GM03348 (cell line): ENCODE measurements at places on chromosomes 16 and 17.

GRCh38 chr16:89452241-89452640, 38.1 kb downstream of the ANKRD11 start:
- no peak for DNase-seq

GRCh38 chr16:86661706-86662105, 83.4 kb downstream of the FOXL1 start:
- no peak for DNase-seq

GRCh38 chr17:81252987-81253329, 13.8 kb downstream of the NDUFAF8 start:
- DNase-seq = no peak

GRCh38 chr16:1426734-1427471, 4.0 kb upstream of the PERCC1 start:
- DNase-seq = no peak

GRCh38 chr17:63911657-63912100, 621 bp upstream of the CSHL1 start:
- DNase-seq = peak; percentile 77

DNA sequence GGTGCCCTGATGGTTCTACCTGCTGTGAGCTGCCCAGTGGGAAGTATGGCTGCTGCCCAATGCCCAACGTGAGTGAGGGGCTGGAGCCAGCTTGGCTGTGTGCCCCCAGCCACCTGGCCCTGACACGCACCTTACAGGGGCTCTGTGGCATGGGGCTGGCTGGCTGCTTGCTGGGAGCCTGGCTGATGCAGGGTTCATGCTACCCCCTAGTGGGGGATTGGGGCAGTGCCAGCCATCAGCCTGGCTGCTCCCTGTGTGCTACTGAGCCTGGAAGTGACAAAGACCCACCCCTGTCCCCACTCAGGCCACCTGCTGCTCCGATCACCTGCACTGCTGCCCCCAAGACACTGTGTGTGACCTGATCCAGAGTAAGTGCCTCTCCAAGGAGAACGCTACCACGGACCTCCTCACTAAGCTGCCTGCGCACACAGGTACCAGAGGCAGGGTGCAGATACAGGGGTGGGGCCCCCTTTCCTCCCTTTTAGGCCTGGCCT, 5.7 kb downstream of the GRN start:
- peak; percentile 82 for DNase-seq

DNA sequence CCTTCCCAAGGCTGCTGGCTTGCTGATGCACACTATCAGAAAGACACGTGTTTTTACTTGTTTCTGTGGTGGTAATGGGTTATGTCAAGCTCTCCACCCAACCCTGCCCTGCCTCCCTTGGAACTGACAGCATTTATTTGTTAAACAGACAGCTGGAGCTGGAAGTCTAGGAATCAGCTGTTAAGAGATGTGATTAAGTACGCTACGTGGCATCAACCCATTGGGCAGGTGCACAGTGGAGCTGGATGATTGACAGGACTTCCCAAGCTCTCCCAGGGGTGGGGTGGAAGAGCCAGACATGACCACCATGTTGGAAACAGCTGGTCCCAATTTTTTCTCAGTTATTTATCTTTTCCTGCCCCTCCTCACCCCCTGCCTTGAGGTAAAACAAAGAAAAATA, 49.4 kb downstream of the ADAMTS18 start:
- DNase-seq = no peak

GRCh38 chr16:52055381-52055780, 491.6 kb downstream of the TOX3 start:
- DNase-seq = no peak

DNA sequence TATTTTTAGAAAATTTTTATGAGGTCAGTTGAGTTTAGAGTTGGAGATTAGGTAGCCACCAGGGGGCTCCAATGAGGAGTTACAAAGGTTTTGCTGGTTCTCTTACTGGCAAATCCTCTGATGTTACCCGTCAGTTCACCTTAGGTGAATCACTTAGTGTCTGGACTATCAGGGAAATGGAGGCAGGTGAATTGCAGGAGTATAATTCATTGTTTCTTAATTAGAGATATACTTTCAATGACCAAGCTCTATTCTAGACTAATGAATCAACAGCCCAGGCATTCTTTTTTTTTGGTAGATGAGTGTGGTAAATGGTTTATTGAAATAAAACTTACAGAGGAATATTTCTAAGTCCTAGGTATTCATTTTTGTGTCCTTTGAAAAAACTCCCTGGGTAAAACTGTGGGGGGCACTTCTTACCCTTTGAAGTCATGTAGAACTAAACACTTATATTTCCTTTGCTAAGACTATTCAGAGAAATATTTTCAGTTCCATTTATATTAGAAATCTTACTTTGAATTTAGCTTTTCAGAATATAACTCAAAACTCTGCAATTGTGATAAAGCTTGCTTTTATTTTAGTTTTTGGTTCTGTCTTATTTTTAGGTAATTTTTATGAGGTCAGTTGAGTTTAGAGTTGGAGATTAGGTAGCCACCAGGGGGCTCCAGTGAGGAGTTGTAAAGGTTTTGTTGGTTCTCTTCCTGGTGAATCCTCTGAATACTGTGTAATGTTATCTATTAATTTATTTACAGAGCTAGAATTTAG, 17.7 kb downstream of the PSMD11 start:
- DNase-seq = peak; percentile 51

- DNase-seq = no peak
These were observed 195.4 kb downstream of the XYLT1 start for GRCh38 chr16:17275076-17276009.

DNA sequence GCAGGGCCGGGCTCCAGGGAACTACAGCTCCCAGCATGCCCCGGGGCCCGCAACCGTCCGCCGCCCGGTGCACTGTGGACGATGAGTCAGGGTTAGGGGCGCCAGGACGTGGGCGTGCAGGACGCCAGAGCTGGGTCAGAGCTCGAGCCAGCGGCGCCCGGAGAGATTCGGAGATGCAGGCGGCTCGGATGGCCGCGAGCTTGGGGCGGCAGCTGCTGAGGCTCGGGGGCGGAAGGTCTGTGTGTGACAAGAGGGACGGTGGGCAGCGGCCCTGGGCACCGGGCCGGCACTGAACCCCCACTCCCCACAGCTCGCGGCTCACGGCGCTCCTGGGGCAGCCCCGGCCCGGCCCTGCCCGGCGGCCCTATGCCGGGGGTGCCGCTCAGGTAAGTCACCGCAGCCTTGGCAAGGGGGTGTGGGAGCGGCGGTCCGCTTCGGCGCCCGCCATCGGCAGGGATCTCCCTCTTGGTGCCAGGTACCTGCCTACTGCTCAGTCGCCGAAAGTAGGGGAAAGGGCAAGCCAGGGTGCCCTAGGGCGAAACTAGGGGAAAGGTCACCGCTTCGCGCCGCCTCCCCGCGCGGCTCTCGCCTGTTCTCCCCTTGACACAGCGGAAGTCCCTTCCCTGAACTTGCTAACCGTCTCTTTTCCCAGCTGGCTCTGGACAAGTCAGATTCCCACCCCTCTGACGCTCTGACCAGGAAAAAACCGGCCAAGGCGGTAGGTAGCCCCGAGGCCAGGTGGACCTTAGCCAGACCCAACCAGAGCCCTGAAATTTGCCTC, at the start of the genes ACADVL and DLG4:
ACADVL (plus strand) TSS at position 127 of the 781 bp plus-strand sequence; CDS start at position 174, 47 bp downstream.
DLG4 (minus strand) TSS at position 25 of the 781 bp plus-strand sequence.
- DNase-seq = peak; percentile 95

- DNase-seq = no peak
These were observed 9.9 kb upstream of the KRT19 start for GRCh38 chr17:41537990-41538389.

DNA sequence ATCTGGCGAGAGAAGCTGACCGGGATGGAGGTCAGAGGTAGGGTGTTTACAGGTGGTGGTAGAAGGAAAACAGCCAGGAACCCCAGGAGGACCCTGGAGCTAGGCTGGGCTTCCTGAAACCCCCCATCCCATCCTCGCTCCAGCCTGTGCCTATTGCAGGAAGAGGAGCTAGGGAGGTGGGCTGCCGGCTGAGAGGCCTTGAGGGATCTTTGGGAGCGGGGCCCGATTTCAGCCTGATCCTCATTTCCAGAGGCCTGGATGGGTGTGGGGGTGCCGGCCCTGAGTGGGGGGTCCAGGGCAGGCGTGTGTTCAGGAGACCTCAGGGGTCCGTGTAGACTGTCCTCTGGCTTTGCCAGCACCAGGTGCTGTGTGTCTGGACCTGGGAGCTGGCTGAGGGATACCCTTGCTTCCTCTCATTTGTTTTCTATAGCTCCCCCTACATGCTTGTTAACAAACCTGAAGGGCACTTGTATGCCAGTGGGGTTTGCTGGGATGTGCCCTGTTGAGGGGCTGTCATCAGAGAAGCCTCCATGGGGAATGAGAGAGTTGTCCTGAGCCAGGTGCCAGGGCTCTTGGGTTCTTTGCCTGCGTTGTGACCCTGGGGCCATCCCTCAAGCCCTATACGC, 18.9 kb upstream of the RAP1GAP2 start:
- no peak for DNase-seq

DNA sequence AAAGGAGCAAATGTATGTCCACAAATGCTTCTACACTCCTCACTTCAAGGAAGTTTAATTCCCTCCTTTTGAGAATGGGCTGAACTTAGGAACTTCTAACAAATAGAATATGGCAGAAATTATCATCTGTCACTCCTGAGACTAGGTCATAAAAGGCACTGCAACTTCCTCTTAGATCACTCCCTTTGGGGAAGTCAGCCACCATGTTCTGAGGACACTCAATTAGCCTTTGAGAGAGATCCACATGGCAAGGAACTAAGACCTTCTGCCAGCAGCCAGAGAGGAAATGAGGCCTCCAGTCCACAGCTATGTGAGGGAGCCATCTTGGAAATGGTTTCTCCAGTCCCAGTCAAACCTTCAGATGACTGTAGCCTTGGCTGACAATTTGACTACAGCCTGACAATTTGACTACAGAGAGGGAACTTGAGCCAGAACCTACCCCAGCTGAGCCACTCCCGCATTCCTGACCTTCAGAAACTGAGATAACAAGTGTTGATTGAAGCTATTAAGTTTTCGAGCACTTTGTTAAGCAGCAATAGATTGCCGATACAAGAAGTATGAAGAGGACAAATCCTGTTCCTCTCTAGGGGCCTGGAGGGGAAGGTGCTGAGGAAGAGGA, 113.4 kb upstream of the SEC14L1 start:
- no peak for DNase-seq

- no peak for DNase-seq
These were observed 13.2 kb downstream of the IGFBP4 start for GRCh38 chr17:40456396-40456951.

DNA sequence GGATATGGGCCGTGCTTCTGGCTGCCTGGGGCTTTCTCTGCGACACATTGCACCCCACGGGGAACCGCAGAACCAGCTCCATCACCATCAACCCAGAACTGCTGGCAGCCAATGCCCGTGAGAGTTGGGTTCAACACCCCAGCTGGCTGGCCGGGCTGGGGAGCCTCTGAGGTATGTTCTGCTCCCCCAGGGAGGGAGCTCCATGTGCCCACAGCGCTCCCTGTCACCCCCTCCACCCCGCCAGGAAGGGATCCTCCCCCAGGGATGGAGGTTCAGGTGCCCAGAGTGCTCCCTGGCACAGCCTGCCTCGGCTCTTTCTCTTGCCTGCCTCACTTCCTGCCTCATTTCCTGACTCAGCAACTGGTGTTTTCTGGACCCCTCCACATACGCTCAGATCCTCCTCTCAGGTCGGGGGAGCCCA, 24.2 kb upstream of the MPRIP start:
- no peak for DNase-seq

GRCh38 chr17:34201767-34202166, 53.3 kb upstream of the CCL2 start:
- no peak for DNase-seq

DNA sequence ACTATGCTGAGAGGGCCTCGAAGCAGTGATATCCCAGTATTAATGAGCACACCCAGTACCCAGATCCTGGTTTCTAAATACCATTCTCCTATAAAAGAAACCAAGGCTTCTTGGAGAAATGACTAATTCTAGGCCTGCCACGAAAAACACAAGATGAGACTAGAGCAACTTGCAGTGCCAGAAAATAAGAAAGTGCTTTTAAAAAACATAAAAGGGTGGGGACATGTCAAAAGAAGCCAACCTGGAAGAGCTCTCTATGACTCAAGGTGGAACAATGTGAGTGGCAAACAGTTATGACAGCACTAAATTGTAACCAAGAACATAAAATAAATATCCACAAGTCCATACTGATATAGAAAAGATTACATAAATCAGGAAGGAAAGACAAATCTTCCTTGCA, 153.2 kb upstream of the KCNJ18 start:
- no peak for DNase-seq

- DNase-seq = no peak
These were observed 15.0 kb downstream of the PPY start for GRCh38 chr17:43927060-43927864.

- no peak for DNase-seq
These were observed 5.9 kb downstream of the DEF8 start for GRCh38 chr16:89954462-89954861.

DNA sequence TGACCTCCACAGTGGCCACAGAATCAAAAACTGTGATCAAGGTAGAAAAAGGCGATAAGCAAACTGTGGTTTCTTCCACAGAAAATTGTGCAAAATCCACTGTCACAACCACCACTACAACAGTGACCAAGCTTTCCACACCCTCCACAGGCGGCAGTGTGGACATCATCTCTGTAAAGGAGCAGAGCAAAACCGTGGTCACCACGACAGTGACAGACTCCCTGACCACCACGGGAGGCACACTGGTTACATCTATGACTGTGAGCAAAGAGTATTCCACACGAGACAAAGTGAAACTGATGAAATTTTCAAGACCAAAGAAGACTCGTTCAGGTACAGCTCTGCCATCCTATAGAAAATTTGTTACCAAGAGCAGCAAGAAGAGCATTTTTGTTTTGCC, 83.6 kb downstream of the C17orf58 start:
- no peak for DNase-seq

- DNase-seq = no peak
These were observed 22.7 kb upstream of the JPT2 start for GRCh38 chr16:1655269-1655807.

DNA sequence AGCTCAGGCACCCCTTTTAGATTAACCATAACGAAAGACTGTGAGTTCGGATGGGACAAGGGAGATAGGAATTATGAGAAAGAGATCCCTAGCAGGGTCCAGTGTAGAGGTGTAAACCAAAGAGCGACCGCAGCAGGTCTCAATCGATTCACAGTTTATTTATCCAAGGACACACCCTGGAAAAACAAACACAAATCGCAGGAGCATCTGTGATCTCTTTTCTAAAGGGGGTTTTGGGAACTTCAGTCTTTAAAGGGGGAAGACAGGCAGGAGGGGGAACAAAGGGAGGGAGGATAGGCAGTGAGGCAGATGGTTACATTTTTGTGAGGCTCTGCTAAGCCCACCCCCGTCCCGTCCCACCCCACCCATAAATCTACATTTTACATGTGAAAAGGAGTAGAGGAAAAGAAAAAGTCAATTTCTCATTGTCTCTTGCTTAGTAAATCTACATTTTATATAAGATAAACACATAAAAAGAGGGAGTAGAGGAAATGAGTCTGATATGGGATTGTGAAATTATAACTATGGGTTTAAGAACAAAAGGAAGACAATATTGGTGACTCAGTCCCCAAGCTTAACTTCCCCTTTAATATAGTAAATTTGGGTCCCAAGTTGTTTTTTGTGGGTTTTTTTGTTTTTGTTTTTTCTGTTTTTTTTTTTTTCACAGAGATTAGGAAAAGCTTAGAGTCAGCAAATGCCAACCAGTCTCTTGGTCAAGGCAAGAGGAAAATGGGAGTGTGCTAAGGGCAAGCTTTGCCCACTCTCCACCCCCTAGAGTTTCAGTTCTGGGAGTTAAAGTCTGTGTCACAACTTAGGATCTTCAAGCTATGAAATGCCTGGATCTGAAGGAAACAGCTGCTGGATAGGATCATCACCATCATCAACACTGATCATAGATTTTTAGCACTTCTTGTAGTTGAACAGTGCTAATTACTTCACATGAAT, 160.9 kb upstream of the CDH5 start:
- DNase-seq = no peak

- DNase-seq = no peak
These were observed 33.7 kb downstream of the MYO18A start for GRCh38 chr17:29146369-29146972.

GRCh38 chr17:82281076-82281475, 7.6 kb upstream of the CSNK1D start:
- DNase-seq = no peak
